ENCODE measurements at places on chromosomes 3 and 15.
A peak's percentile ranks its signal among the peaks of the same experiment; 100 is the strongest.

DNA sequence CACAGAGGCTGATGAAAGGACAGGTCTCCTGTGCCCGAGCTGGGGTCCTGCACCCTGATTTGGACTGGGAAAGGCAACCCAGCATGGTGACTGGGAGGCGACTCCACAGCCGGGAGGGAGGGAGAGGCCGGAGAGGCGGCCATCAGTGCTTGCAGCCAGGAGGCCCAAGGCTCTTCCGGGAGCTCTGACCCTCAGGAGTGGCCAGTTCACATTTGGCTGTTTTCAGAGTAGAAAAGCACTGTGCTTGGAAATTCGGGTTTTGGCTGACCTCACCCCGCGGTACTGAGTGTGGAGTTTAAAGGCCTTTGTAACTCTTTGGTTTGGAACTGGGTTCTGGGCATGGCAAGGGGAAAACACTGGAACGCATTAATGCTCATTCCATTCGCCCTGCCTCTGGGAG, 31.9 kb downstream of the SMAD6 start:
- no peak for DNase-seq

- DNase-seq: no peak
These were observed 32.4 kb upstream of the MME start for GRCh38 chr3:155047672-155048071.

DNA sequence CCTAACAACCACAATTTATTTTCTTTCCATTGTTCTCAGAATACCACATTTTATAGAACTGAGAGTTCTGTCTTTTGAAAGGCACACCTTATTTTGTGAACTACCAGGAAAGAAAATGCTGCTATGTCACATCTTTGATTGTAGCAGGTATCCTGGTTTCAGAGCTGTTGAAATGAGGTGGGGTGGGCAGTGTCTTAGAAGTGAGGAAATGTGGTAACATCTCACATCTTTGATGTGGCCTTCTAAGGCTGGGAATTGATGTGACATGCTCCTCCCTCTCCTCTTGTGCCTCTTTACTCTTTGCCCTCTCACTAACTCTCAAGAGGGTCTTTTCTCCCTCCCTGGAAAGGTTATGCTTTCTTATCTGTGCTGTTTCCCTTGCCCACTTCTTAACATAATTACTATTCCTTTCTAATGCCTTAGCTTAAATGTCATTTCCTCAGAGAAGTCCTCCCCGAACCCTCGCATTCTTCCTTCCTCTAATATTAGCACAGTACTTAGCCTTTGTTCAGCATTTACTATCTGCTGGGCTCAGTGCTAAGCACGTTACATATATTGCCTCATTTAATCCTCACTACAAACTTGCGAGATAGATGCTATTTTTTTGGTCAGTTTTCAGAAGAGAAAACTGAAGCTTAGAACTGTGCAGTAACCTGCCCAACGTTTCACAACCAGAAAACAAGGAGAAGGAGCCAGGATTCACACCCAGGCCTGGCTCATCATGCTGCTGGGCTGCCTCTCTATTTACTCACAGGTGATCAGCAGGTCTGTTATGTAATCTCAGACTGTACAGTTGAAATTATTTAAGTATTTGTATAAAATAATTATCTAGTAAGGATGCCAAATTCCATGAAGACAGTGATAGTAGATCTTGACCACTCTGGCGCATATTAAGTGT, 24.0 kb upstream of the SPTSSB start:
- DNase-seq: no peak

- peak; percentile 35 for DNase-seq
These were observed 247.2 kb downstream of the PTPRG start for GRCh38 chr3:61808526-61808925.

GRCh38 chr3:165256554-165257065, 60.4 kb upstream of the SLITRK3 start:
- no peak for DNase-seq

DNA sequence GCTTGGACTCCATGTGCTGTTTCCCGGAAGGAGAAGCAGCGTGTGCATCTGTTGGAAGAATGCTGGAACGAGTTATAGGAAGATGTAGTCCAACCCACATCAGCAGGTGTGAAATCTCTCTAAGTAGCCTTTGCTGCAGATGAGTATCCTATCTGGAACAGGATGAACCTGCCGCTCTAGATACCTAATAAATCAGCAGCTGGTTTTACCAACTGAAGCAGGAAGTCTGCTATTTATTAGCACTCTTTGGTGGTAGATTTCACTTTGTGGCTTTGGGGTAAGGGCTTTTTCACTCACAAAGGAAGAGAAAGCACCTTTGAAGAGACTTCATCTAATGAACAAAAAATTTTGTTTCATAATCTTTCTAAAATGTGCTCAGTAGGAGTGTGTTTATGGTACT, 66.4 kb downstream of the DCUN1D1 start:
- no peak for DNase-seq

- DNase-seq: no peak
These were observed 253.2 kb upstream of the LRTM1 start for GRCh38 chr3:55180936-55181535.

- DNase-seq: no peak
These were observed 61.7 kb upstream of the KCNMB2 start for GRCh38 chr3:178474526-178474925.

- no peak for DNase-seq
These were observed 51.4 kb downstream of the SSUH2 start for GRCh38 chr3:8593021-8593827.

DNA sequence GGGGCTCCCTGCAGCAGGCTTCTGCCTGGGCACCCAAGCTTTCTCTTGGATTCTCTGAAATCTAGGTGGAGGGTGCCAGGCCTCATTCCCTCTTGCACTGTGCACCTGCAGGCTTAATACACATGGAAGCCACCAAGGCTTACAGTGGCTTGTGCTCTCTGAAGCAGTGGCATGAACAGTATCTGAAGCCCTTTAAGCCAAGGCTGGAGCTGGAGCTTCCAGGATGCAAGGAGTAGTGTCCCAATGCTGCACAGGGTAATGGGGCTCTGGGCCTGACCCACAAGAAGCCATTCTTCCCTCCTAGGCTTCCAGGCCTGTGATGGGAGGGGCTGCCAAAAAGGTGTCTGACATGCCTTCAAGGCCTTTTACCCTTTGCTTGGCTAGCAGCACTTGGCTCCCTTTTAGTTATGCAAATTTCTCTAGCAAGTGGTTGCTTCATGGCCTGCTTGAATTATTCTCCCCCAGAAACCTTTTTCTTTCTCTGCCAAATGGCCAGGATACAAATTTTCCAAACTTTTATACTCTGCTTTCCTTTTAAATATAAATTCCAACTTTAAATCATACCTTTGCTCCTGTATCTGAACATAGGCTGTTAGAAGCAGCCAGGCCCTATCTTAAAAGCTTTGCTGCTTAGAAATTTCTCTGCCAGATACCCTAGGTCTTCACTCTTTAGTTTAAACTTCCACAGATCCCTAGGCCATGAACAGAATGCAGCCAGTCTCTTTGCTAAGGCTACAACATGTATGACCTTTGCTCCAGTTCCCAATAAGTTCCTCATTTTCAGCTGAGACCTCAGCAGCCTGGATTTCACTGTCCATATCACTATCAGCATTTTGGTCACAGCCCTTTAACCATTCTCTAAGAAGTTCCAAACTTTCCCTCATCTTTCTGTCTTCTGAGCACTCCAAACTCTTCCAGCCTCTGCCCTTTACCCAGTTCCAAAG, 201.1 kb upstream of the LRRFIP2 start:
- no peak for DNase-seq

GRCh38 chr15:49379996-49380395, 43.0 kb upstream of the FGF7 start:
- no peak for DNase-seq

GRCh38 chr3:149726716-149727407, 25.4 kb downstream of the COMMD2 start:
- DNase-seq: no peak

DNA sequence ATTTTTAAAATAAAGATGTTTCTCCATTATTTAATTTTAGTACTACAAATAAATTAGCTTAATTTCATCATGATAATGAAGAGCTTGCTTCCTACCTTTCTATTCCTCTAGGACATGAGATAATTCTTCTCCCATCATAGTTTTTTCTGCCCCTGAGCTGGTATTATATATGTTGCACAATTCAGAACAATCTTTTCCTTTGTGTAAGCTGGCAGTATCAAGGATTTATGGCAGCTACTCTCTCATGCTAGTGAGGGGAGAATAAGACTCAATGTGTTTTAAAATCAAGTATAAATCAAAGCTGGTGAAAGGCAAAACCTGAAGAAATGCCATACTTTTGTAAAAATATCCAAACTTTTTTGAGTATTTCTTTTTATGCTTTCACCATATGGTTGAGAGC, 1405.3 kb downstream of the SI start:
- DNase-seq: no peak

GRCh38 chr3:74127256-74127655, 487.2 kb downstream of the CNTN3 start:
- DNase-seq: no peak

GRCh38 chr3:141391298-141391990, 23.1 kb downstream of the ZBTB38 start:
- DNase-seq: no peak

- DNase-seq: no peak
These were observed 253.8 kb upstream of the ARL6 start for GRCh38 chr3:97510795-97511194.

DNA sequence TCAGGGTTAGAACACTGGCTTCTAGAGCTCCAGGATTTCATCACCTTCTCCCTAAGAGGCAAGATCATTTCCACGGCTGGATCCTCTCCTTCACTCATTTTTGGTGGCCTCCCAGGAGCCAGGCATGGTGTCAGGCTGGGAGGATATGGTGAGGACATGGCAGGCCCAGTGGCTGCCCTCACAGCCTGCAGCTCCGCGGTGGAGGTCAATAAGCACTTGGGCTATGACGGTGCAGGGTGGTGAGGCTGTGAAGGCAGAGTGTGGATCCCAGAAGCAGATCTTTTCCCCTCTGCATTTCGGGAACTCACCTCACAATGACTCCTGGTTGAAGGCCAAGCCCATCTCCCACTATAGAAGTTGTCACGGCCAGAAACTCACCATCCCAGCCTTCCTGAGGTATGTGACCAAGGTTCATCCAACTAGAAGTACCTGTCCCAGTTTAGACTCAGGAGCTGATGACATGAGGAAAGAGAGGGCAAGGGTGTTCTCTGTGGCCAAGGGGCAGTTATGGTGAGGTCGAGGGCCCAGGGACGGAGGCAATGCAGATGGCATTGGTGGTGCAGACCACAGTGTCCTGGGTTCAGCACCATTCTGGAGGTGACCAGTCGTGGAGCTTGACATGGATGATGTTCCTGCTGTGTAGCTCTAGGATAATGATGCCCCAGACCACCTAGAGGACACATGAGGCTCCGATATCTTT, 100.1 kb upstream of the SMAD3 start:
- no peak for DNase-seq

- no peak for DNase-seq
These were observed 230.5 kb downstream of the NFKBIZ start for GRCh38 chr3:102079809-102080197.

DNA sequence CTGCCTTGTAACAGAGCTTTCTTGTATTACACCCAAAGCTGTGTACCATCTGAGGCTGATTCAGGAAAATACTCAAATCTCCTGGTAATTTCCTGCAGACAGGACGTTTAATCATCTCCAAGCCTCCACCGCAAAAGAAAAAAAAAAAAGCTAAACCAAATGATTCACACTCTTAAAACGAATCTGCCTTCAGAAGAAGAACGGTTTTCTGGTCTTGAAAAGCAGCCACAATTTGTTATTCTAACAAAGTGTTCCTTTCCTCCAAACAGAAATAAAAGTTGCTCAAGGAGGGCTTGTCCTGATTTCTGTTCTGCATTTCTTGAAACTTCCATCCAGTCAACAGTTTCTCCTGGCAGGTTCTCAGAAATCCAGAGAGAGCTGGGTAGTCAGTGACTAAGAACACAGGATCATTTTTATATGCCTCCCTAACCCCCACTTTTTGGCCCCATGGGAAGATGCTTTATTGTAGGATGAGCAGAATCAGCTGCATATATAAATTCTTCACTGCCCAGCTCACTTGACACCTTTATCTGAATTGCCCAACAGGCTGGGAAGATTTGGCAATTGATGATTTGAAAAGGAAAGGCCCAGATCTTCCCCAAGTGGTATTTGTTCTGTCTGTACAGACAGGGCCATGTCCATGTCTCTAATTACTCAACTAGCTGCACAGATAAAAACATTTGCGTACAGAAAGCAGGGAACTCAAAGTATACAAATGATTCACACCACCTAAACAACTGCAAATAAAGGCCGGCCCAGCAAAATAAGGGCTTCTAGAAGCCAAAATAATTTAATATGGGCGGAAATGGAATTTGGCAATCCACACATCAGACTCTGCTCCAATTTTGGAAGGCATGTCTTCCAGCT, 41.0 kb upstream of the PRICKLE2 start:
- no peak for DNase-seq

- no peak for DNase-seq
These were observed 90.2 kb upstream of the KLF13 start for GRCh38 chr15:31236184-31237042.

DNA sequence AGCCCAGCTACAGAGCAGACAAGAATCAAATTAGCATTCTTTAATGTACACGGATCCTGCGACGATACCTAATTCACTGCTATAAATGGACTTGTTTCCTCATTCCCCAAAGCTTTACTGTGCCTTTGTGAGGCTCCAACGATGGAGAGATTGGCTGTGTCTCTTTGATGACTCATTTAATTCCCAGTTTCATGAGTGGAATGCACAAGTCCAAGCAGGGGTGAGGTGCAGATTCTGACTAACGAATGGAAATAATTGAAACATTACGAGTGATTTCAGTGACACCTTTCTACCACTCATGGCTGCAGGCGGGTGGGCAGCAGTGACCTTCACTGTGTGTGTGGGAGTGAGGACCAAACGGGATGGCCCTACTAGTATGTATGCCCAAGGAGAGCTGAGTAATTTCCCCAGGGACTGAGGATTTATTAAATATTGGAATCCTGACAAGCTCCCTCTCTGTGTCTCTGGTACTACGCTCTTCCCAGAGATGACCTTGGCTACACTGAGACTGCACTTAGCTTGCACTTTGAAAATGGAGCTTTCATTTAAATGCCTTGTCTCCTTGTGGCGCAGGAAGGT, 156.7 kb downstream of the CACNA2D3 start:
- DNase-seq: no peak

GRCh38 chr3:23276913-23277658, 74.0 kb downstream of the UBE2E2 start:
- DNase-seq: no peak

- peak; percentile 69 for DNase-seq
These were observed 28.9 kb upstream of the ICE2 start for GRCh38 chr15:60507596-60508424.

DNA sequence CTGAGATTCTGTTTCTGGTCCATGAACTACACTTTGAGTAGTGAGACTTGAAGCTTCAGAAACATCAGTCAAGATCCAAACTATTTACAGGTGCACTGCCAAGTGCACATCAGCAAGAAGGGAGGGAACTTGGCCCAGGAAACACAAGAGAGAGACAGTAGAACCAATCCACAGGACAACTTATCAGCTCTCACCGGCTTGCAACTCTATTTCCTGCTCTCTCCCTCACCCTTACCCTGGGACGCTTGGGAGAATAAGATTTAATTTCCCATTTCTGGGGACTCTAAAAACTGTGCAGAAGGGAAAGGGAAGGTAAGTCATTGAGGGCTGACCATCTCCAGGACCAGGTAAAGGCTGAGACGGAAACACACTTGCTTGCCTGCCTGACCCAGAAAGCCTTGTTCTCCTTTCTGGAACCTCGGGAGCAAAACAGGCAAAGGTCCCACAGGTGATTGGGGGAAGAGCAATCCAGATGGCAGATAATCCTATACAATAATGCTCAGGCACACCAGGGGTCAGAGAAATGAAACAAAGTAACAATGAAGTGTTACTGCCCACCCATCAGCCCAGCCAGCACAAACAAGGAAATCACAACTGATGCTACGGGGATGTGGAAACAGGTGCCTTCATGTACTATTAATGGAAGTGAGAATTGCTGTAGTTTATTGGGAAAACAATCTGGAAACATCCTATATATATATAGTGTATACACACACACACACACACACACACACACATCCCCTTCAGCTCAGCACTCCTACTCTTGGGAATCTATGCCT, 154.4 kb downstream of the XXYLT1 start:
- no peak for DNase-seq
